ENCODE measurements at places on chromosomes 3 and 15.

DNA sequence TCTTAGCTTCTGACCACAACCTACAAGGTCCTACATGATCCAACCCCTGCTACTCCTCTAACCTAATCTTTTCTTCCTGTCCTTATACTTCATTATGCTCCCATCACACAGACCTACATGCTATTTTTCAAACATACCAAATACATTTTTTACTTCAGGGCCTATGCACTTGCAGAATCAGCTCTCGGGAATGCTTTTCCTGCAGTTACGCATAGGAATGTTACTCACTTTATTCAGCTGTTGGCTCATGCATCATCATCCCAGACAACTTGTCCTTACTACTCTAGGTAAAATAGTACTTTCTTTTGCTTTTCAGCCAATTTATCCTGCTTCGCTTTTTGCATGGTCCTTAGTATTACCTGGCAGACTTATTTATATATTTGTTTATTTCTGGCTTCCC, 105.6 kb downstream of the OXSM start:
- no peak for DNase-seq

DNA sequence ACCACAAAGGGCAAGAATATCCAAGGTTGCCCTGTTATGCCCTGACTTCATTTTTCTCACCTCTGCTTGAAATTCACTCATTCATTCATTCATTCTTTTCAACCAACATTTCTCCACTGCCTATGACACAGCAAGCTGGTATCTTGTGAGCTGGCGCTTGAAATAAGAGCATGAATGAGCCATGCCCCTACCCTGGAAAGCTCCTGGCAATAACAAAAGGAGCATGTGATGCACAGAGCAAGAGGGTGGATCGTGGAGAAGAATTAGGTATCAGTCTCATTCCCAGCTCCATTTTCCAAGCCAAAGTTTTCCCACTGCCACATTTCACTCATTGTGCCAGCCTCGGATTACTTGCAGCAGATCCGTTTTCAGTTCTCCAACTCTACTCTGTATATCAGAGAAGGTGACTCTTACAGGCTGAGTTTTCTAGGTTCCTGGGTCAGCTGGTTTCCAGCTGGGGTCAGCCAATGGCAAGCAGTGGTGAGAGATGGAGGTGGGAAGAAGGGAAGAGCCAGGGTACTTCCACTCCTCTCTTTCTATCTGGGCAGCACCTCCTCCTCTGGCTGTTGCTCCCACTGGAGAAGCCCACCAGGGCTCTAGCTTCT, 144.8 kb downstream of the SUCLG2 start:
- no peak for DNase-seq

GRCh38 chr3:25038271-25038670, 389.8 kb upstream of the RARB start:
- DNase-seq, result no peak

DNA sequence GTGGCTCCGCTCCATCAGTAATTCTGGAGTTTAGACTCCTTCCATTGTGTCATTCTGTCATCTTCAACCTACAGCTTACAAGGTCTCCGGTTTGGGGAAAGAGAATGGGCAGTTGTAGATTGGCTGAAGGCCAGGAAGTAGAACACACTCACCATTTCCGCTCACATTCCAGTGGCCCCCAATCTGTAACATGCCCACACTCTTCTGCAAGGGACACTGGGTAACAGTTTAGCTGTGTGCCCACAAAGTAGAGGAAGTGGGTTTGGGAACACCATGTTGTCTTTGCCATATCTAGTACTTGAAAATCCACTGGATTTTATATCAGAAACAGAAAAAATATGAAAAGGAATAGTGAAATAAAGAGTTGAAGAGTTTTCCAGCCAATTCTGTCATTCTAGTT, 153.5 kb downstream of the SV2B start:
- DNase-seq, result no peak

DNA sequence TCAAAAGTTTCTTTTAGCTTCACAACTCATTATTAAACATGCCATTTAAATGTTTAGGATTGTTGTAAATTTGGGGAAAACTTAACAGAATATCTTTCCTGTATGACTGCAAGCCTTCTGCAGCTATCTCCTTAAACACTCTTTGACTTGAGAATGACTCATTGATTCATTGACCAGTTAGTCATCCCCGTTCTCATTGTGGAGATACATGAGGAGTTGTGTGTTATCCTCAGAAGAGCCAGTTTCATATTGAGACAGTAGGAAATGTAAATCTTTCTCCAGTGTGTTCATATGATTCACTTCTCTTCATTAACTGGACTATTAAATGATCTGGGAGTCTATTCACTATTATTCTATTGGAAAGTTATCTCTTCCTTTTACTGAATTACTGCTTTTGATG, 83.0 kb downstream of the CRYGS start:
- peak; percentile 38 for DNase-seq

- no peak for DNase-seq
These were observed 125.3 kb upstream of the BNIP2 start for GRCh38 chr15:59814409-59814808.
